Activated CD4-positive, CD25-positive, alpha-beta regulatory T cell treated with anti-CD3 and anti-CD28 coated beads, Interleukin-2, amount 50 U/mL, for 24 hours (primary cell): ENCODE measurements at places on chromosomes 5 and 9.

GRCh38 chr5:150162142-150162513, 4.5 kb upstream of the CDX1 start:
- ATAC-seq = no peak

GRCh38 chr5:151154931-151155774, 2.4 kb downstream of the ANXA6 start:
- ATAC-seq = no peak

GRCh38 chr9:87603854-87604490, 106.3 kb downstream of the DAPK1 start:
- ATAC-seq = no peak

GRCh38 chr9:72154468-72155285, 5.4 kb downstream of the GDA start:
- no peak for ATAC-seq

- ATAC-seq = no peak
These were observed 62.9 kb upstream of the ORM1 start for GRCh38 chr9:114259798-114260523.

- ATAC-seq = no peak
These were observed 21.7 kb downstream of the FEM1C start for GRCh38 chr5:115522832-115523403.

DNA sequence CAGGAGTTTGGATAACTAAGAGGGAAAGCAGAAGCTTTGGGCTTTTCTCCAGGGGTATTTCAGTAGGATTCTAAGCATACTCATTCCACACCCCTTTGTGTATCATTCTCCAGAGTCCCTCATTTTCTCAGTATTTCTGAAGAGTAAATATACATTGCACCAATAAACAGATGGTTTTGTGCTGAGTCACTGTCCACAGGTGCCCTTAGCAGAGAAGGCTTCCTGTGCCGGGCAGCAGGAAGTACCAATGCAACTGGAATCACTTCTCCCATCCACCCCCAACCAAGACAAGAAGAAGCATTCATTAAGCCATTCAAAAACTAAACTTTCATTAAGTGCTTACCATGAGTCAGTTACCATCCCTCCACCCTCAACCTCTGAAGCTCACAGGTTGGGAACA, 3.6 kb upstream of the CCNJL start:
- no peak for ATAC-seq

DNA sequence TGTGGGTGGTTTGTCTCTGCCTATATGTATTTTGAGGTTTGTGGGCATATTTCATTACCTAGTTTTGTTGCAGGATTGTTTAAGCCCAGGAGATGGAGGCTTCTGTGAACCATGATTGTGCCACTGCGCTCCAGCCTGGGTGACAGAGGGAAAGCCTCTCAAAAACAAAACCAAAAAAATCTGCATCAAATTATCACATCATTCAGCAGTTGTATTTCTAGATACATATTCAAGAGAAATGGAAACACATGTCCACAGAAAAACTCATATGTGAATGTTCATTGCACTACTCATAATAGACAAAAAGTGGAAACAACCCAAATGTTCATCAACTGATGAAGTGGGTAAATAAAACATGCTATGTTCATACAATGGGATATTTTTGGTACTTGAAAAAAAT, 29.9 kb downstream of the HSPA4 start:
- no peak for ATAC-seq

DNA sequence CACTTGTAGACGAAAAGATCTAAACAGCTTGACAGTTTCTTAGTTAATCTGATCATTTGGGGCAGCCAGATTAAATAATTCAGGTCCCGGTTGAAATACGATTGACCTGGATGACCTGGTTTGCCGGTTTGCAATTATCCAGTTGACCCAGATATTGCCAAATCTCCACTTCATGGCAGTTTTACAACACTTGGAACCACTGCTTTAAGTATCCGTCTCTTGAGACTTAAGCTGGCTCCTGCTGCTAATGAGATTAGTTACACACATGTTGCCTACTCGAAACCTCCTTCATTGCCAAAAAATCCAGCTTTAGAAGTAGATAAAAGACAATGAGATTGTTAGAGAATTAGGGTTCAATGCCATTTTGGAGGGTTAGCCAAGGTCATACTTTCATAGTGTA, 136.2 kb upstream of the HAPLN1 start:
- ATAC-seq = no peak

DNA sequence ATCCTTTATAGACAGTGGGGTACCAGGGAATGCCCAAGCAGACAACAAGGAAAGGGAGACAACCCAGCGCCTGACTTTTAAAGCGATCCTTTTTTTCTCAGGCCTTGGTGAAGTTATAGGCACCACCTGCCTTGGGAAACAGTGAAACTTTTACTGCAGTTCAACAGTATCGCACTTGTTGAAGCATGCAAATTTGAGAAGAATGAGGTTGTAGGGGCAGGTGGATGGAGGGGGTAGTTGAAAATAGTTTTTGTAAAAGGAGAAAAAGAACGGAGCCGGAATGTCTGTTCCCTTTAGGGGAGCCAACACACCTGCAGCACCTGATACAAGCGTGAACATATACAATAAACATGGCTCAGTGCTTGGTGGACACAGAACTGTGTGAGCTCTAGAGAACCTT, 190.2 kb upstream of the NR3C1 start:
- no peak for ATAC-seq

- no peak for ATAC-seq
These were observed 258.4 kb downstream of the HCN1 start for GRCh38 chr5:45437752-45438151.
